AG09319 (cell line): ENCODE measurements at places on chromosomes 6 and 20.

GRCh38 chr6:46172176-46172575 lies 1.4 kb upstream of the ENPP5 start:
- no peak for DNase-seq

DNA sequence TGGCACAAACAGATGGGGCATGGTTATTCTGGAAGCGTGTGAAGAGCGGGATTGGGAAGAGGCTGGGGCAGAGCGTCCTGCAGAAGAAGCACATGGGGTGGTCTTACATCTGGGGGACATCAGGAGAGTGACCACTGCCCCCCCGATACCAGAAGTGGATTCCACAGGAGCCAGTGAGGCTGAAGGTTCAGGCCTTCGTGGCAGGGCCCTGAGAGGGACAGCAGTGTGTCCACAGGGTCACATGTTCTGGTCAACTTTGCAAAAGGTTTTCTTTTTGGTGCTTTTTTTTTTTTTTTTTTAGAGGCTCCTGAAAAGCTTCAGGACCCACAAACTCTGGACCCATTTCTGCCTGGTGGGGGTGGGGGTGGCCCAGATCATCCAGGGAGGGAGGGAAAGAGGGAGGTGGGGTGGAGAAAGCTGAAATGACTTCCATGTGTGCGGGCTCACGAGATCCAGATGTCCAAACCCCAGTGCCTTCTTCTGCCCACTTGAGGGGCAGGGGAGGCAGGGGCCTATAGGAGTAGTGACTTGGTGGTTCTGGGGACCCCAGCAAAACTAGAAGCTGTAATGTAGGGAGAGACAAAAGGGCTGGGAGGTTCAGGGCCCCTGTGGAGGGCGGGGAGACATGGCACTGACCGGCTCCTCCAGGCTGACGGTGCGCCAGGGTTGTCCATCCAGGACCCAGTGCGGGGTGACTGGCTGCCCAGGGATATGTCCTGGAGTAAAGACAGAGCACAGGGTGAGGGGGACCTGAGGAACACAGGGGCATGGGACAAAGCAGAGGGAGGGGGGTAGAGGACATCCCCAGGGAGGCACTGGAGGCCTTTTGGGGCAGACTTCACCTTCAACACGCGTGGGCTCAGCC lies 2.7 kb downstream of the ADAM33 start:
- DNase-seq, result no peak

GRCh38 chr20:37316116-37316774 lies 26.8 kb downstream of the MANBAL start:
- no peak for DNase-seq

GRCh38 chr6:86331265-86331840 lies 606.0 kb upstream of the HTR1E start:
- DNase-seq, result no peak

DNA sequence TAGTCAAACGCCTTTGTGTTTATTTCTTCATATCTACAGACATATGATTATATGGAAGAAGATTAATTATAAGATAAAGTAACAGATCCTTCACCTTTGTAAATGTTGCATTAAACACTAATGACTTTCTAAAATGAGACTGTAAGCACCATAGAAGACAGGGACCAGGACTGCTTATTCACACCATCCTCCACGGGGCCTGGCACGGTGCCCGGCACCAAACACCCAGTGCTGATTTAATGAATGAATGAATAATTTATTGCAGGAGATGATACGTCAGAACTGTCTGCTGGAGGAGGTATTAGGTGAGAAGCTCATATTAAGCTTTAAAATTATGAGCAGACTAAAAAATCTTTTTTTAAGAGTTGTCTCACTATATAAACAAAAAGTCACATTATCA lies 88.3 kb downstream of the SLX4IP start:
- DNase-seq, result no peak

- DNase-seq, result no peak
Measured at GRCh38 chr6:161792851-161793493, 519.1 kb upstream of the AGPAT4 start.

DNA sequence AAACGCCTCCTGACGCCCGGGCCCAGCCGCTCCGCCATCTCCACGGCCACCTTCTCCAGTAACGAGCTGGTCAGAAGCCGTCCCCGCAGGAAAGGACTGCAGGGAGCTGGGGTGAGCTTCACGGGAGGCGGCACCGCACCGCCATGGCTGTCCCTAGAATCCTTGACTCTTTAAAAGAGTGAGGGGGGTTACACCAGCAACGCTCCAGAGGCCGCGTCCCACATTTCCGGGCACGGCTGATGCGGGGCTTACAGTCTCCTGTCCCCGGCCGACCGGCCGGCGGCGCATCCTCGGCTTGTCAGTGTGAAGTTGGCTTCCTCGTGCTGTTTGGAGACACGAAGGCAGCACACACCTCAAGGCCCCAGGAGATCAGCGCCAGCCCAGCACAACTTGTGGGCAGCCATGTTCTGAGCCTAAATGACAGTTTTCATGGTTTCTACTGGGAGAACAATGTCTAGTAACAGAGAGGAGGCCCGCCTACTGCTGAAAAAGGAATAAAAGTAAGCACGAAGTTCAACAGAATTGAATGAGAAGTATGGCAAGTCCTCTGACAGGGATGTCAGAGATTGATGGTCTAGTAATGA lies 30.4 kb downstream of the SLC2A4RG start:
- DNase-seq, result no peak

GRCh38 chr6:47132724-47133123 lies 90.6 kb upstream of the ADGRF1 start:
- no peak for DNase-seq

DNA sequence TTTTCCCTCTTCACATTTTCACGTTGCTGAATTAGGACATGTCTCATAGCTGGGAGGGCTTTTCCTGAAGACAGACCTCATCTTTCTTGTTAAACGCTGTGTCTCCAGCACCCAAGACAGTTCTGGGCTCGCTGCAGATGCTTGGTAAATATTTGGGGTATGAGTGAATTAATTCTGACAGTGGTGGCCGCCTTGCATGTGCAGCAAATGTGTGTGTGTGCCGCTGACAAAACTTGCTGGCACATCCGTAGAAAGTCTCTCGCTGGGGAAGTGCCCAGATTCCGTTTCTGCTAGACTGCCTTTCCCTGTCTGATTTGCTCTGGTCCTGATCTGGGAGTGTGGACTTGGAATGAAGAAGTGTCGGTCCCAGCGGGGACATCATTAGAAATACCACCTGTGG lies 48.2 kb upstream of the ZNFX1 start:
- DNase-seq, result peak; percentile 54

DNA sequence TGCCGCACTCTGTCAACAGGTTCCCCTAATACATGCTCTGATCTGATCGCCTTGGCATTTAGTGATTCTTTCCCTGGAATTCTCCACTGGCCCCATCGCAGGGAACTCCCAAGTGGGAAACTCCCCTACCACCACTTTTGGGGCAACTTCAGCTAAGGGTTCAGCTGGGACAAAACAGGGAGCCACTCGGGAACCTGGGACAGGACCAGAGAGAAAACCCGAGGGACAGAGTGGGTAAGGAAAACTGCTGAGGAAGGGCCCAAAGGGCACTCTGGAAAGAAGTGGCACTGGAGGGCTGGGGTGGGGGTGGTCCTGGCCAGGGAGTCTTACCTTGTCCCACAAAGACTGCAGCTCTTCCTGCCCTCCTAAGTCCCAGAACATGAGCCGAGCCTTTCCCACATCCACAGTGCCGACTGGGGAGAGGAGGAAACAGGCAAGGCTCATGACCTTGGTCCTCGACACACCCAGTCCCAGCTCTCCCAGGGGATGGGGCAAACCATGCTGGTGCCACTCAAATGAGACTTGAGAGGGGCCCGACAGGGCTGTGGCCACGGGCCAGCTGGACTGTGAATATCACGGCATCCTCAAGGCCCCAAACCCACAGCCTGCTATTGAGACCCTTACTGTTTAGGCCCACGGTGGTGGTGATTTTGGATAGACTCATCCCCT lies 1.6 kb downstream of the ARFRP1 start:
- no peak for DNase-seq

- DNase-seq, result no peak
Measured at GRCh38 chr6:27296106-27296783, 15.8 kb downstream of the POM121L2 start.

GRCh38 chr6:35088281-35089215 lies 52.6 kb downstream of the TCP11 start:
- DNase-seq, result no peak

- no peak for DNase-seq
Measured at GRCh38 chr6:167336844-167337630, 12.2 kb downstream of the TTLL2 start.

DNA sequence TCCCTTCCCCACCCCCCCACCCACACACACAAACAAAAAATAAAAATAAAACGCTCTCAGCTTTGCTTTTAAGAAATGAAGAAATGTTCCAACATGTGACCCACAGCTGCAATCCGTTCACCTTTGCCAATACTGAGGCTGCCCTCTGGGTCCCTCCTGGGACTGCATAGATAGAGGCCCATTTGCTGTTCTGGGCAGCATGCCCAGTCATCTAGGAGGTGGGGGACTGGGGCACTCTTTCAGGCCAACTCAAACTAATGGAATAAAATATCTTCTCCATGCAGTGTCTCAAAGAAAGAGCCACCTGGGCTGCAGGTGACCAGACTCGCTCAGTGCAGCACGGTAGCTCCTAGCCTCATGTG lies 79.9 kb downstream of the SLC22A3 start:
- no peak for DNase-seq

DNA sequence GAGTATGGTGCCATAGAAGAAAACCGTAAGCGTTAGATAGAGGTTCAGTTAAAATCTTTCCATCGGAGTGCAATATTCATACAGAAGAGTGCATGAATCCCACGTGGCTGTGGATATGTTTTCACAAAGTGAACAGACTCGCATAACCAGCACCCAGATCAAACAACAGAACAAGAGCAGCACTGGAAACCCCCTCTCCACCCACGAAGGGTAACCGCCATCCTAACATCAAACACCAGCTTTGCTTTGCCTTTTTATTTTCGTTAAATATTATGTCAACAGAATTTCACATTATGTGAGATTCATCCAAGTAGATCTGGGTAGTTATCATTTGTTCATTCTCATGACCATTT lies 4.7 kb downstream of the GTSF1L start:
- no peak for DNase-seq

DNA sequence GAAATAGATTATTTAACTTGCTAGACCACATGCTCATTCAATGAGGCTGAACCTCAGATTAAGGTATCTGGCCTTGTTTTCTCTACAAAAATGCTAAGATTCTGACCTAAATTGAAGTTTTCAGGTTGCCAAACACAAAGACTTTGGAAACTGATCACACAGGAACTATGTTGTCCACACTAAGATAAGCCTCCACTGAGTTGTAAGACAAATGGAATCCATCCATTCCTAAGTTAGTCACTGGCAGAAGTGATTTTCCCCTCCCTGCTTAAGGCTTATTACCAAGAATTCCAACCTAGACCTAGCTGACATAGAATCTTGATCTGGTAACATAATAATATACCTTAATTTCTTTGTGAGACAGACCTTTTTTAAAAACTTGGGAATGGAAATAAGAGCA lies 608.1 kb downstream of the TENT5A start:
- no peak for DNase-seq

- peak; percentile 86 for DNase-seq
Measured at GRCh38 chr6:56693246-56693607, 50.5 kb upstream of the DST start.

DNA sequence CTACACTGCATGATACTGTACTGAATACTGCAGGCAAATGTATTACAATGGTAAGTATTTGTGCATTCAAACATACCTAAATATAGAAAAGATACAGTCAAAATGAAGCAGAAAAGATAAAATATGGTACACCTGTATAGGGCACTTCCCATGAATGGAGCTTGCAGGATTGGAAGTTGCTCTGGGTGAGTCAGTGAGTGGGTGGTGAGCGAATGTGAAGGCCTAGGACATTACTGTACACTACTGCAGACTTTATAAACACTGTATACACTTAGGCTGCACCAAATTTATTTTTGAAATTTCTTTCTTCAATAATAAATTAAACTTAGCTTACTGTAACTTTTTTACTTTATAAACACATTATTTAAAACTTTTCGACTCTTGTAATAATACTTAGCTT lies 213.1 kb downstream of the ATXN1 start:
- no peak for DNase-seq

DNA sequence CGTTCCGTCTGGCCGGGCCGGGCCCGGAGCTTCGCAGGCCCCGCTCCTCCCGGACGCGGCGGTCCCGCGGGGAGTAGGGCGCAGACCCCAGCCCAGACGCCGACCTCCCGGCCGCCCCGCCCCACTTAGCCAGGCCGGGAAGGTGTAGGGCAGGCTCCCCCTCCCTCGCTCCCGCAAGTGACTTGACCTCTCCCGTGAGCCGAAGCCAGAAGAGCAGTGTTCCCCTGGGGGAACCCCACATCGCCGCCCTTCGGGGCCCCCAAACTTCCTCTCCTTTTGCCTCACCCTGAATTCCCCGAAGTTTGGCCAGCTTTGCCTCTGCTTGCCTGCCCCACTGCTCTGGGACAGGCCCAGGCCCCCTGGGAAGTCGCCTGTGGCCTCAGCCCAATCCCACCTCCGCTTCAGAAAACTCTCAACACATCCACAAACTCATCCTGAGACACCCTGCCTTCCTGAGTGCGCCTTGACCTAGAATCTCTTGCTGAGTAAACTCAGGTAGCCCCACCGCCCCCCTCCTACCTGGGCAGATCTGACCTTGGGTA lies 524 bp upstream of the NOL4L start:
- DNase-seq, result no peak

- no peak for DNase-seq
Measured at GRCh38 chr20:50504231-50504823, 5.9 kb upstream of the PTPN1 start.

GRCh38 chr6:83875843-83876242 lies 16.4 kb downstream of the CYB5R4 start:
- DNase-seq, result no peak

DNA sequence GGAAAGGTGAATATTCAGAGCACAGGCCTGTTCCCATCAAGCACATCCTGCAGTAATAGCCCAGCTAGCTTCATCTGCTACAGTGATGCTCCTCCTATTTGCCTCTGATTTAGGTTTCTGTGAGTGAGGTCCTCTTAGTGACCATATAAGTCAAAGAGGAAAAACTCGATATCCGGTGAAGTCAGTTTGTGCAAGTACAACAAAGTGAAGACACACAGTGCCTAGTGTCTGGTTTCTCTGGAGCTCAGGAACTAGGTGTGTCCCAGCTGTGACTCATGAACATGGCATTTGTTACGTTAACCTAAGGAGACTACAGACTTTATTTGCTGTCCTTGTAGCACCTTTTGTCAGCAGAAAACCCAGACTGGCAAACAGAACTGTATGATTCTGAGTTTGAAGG lies 33.9 kb downstream of the EDN1 start:
- no peak for DNase-seq

- no peak for DNase-seq
Measured at GRCh38 chr6:158991017-158991723, 8.8 kb downstream of the RSPH3 start.

- DNase-seq, result no peak
Measured at GRCh38 chr20:4729265-4729664, 7.6 kb downstream of the PRND start.

- no peak for DNase-seq
Measured at GRCh38 chr6:42704251-42704936, 18.0 kb downstream of the PRPH2 start.

- DNase-seq, result peak; percentile 66
Measured at GRCh38 chr6:168956884-168957730, 296.5 kb downstream of the THBS2 start.

GRCh38 chr20:44247586-44248409 lies 690 bp downstream of the GDAP1L1 start:
- DNase-seq, result no peak

- DNase-seq, result no peak
Measured at GRCh38 chr6:20198775-20199174, 13.5 kb downstream of the MBOAT1 start.
